Kasumi-1 (cell line): ENCODE measurements at places on chromosomes 1 and 21.

DNA sequence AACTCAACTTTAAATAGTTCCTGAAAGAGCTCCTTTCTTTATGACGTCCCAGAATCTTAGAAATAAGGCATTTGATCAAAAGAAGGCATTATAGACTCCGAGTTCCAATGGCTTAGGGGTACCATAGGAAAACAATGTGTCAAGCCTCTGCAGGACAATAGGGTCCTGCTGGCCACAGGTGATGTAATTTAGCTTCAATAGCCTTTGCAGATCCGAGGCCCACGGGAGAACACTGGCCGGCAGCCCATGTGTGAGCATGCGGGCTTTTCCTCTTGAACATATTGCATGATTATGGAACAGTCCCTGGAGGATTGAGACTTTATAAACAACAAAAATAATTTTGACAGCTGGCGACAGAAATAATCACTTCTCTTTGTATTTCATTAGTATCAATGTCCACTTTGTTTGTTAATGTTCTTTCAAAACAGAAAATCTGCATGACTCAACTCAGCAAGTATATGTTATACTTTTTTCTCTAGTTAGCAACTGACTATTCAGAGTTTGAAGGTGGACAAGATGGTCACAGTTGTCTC, 49.0 kb upstream of the NR5A2 start:
- no peak for DNase-seq

DNA sequence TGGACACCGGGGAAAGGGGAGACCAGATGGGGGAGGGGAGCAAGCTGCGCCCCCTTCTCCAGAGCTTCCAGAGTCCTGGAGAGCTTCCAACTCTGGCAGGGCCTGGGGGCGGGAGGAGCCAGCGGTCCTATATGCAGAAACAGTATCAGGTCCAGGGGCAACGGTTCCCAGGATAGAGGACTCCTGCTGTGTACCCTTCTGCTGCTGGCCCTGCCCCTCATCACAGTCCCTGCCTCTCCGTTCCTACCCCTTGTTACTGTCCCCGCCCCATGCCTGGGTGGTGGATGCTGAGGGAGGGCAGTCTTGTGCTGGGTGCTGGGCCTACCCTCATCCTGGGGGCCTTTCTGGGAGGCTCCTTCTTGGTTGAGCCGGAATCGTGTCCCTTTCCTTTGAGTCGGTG, 19.2 kb upstream of the PEX10 start:
- DNase-seq, result no peak

GRCh38 chr1:14273811-14274210, 324.7 kb upstream of the KAZN start:
- no peak for DNase-seq

GRCh38 chr1:23795676-23796465, 4.7 kb downstream of the GALE start:
- DNase-seq, result no peak

- no peak for DNase-seq
These were observed 16.1 kb upstream of the TMEM240 start for GRCh38 chr1:1556505-1556904.

GRCh38 chr1:200150006-200150405, 122.5 kb downstream of the NR5A2 start:
- no peak for DNase-seq

DNA sequence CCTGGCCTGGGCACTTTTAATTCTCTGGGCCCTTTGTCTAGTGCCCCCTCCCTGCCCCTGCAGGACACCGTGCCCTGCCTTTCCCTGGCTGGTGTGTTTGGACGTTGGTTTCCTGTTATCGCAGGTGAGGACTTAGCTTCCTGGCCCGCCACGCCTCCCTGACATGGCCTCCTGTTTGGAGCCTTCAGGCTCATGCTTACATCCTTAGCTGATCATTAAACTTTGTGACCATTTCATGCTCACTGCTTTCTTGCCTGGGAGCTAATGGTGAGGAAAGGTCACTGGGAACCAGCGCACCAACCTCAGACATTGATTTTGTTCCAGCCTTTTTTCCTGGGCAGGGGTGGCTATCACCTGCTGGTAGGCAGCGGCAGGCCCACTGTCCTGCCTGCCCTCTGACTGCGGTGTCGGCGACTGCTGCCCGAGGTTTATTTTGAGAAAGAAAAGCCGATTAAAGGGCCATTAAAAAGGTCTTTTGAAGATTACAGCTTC, 3.7 kb downstream of the PFKL start:
- DNase-seq, result no peak

- no peak for DNase-seq
These were observed 33.4 kb upstream of the KAZN start for GRCh38 chr1:14565090-14565489.

DNA sequence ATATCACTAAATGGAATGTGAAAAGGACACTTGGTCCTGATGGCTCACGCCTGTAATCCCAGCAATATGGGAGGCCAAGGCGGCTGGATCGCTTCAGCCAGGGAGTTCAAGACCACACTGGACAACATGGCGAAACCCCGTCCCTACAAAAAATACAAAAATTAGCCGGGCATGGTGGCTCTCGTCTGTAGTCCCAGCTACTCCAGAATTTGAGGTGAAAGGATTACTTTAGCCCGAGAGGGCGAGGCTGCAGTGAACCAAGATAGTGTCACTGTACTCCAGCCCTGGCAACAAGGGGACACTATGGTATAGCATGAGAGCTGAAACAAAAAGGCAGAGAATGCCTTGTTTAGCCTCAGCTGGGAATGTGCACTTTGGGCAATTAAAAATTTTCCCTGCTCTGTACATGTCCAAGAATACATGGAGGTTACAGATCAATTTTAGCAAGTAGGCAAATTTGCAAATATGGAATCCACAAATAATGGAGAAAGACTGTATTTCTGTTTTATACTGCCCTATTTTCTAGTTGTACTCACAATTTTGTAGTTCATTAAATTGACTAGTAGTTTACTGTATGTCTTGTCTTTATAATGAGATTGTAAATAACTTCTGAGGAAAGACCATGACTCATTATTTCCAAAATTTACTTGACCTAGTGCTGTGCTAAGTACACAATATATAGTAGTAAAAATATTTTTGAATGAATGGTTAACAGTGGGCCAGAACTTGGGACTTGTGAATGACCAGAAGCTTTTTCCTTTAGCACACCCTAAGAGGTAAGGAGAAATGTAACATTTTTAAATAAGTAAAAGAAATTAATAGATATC, 2.0 kb upstream of the ANGEL2 start:
- DNase-seq, result no peak

DNA sequence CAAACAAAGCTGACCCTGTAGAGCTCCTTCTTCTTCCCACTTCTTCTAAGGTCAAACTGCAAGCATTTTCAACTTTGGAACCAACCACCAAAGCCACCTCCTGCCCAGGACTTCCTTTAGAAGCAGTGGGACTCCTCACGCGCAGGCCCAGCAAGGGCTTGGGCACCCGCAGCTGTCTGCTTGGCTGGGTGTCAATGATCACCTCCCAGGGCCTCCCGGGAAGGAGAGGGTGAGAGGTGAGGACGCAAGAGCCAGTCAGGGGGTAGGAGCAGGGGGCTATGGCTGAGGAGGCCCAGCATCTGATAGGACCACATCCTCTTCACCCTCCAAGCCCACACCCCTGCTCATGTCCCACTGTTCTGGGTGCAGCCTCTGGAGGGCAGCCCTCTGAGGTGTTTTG, 10.2 kb downstream of the KLHL21 start:
- DNase-seq, result no peak

DNA sequence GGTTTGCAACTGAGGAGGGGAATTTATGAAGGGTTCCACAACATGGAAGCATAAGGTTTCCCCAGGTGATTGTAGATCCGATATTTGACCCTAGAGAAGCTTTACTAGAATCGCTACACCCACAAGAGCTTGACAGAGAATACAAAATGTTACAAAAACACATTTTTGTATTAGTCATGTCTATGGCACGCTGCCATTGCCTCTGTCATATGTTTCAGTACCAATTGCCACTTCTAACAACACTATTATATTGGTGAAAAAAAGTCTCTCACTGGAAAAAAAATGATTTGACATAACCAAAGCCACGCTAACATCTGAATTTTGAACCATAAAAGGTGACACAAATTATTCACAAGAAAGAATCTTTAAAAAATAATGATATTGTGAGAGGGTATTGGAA, 214.5 kb downstream of the KCNT2 start:
- no peak for DNase-seq

- no peak for DNase-seq
These were observed 2.8 kb upstream of the SEC22B start for GRCh38 chr1:120178799-120179756.
